ENCODE measurements at places on chromosomes 7 and 10.

GRCh38 chr7:69738396-69738951, 140.2 kb downstream of the AUTS2 start:
- peak overlapping the region; percentile 58 for H3K27ac ChIP-seq
- H3K27me3 ChIP-seq, result no peaks in the 10 kb centered on the region
- H3K4me1 ChIP-seq, result peaks cover 36% of the 10 kb centered on the region
- no peaks in the 10 kb centered on the region for H3K36me3 ChIP-seq

DNA sequence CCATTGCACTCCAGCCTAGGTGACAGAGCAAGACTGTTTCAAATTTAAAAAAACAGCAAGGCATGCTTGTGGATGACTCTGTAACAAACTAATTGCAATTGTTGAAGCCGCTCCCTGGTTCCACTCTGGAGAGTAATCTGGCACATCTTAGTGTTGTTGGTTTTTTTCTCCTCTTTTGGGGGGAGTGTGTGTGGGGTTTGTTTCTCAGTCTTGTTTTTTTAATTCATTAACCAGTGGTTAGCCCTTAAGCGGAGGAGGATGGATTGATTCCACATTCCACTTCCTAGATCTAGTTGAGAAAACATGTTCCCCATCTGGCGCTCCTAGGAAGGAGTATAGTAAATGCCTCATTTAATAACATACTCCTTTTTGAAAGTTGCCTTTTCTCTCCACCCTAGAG, 8.6 kb upstream of the ZNF713 start:
- no peak overlapping the region for H3K4me3 ChIP-seq
- no peak overlapping the region for H3K27ac ChIP-seq
- no peaks in the 10 kb centered on the region for H3K36me3 ChIP-seq
- no peaks in the 10 kb centered on the region for H3K4me1 ChIP-seq
- no peaks in the 10 kb centered on the region for H3K27me3 ChIP-seq
- DNase-seq, result no peak

DNA sequence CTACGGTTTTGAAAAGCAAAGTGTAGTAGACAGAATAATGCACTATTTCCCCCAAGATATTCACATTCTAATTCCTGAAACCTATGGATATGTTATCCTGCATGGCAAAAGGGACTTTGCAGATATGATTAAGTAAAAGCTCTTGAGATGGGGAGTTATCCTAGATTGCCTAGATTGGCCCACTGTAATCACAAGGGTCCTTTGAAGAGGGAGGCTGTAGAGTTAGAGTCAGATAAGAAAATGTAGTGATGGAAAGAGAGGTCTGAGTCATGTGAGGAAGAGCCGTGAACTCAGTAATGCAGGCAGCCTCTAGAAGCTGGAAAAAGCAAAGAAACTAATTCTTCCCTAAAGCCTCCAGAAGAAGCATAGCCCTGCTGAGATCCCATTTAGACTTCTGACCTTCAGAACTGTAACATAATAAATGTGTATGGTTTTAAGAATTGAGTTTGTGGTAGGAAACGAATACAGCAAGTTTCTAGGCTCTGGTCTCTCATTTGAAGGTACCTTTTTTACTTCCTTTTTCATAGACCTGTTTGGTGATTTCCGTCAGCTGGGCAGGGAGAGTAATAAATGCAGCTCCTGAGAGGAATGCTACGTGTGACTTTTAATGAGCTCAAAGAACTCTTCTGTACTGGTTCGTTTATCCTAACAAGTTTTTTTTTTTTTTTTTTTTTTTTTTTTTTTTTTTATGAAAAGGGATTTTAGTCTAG, 41.9 kb upstream of the NXPH1 start:
- no peak overlapping the region for H3K27ac ChIP-seq
- H3K4me3 ChIP-seq, result no peak overlapping the region
- no peak for DNase-seq
- H3K27me3 ChIP-seq, result no peaks in the 10 kb centered on the region
- no peaks in the 10 kb centered on the region for H3K4me1 ChIP-seq

- H3K4me3 ChIP-seq, result peak within 1 kb of the TSS; percentile 51
- no peaks in the 10 kb centered on the region for H3K4me1 ChIP-seq
- H3K27ac ChIP-seq, result no peak within 1 kb of the TSS
Observed at GRCh38 chr7:128937647-128938543, at the start of gene IRF5. TSS of gene IRF5 (plus strand) at chr7:128937927. CDS start at chr7:128942082, 4,155 bp downstream.

DNA sequence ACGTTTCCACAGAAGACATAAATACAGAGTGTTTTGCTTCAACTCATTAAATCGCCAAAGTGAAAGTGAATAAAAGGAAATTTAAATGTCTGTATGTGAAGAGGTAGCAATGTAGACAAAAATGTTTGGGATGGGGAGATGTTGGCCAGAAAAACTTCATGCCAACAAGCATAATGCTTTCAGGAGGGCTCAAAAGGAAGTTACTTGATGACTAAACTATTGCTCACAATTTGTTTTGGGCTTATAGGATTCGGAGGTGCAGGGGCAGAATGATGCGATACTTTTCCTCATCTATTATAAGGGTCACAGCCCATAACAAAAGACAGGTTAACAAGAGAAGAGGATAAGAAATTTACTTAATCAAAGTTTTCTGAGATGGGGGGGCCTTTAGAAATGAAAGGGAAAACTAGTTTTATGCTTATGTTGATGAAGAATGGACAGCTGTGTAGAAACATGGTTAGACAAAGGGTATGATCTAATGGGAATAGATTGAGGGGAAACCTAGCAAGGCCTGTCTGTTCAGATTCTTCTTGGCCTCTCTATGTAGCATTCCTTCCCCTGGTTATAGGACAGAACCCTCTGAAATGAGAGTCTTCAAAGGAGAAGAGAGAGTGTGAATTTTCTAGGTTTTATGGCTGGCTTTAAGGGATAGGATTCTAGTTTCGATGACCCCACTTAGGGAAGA, 898.6 kb downstream of the LRMDA start:
- H3K27ac ChIP-seq, result peak overlapping the region; percentile 16
- no peaks in the 10 kb centered on the region for H3K36me3 ChIP-seq
- no peaks in the 10 kb centered on the region for H3K27me3 ChIP-seq
- H3K4me1 ChIP-seq, result no peaks in the 10 kb centered on the region
- DNase-seq, result no peak

DNA sequence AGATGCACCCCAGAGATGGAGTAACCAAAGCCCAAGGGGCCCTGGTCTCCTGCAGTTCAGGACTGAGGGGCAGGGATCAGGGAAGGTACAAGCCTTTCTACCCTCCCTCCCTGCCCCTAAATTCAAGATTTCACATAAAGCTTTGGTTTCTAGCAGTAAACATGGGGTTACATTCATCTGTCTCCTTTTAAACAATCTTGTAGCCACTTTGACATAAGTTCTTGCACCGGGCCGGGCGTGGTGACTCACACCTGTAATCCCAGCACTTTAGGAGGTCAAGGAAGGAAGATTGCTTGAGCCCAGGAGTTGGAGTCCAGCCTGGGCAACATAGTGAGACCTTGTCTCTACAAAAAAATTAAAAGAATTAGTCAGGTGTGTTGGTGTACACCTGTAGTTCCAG, 4.0 kb upstream of the ACTR3C start:
- H3K36me3 ChIP-seq, result no peaks in the 10 kb centered on the region
- no peaks in the 10 kb centered on the region for H3K27me3 ChIP-seq
- no peak for DNase-seq
- H3K4me1 ChIP-seq, result peaks cover 29% of the 10 kb centered on the region
- H3K4me3 ChIP-seq, result no peak overlapping the region

DNA sequence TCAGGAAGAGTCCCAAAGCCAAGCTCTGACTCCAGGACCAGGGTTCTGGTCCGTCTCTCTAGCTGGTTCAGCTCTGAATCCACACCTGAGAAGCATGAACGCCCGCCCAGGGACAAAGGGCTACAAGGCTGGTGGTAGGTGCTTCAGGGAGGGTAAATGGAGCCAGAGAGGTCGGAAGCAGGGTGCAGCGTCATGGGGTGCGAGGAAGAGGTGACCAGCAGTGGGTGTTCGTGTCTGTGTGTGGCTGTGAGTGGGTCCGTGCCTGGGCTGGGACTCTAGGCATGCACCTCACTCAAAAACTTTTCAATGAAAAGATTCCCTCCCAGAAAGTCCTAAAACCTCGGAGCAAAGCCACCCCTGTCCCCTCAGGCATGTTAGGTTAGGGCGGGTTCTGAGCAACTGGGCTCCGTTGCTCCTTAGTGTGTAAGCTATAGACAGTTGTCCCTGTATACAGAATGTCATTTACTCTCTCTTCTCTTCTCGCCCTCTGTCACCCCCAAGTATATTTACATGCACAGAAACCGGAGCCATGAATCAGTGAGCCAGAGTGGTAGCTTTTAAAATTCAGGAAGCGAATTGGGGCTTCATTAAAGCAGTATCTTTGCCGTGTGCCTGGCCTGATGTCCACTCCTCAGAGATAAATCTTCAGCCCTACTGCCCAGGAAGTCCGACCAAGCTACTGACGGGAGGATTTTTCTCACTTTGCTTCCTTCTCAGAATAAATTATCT, 12.3 kb upstream of the GATA3 start:
- H3K27me3 ChIP-seq, result no peaks in the 10 kb centered on the region
- no peak overlapping the region for H3K4me3 ChIP-seq
- no peak for DNase-seq
- no peak overlapping the region for H3K27ac ChIP-seq
- H3K4me1 ChIP-seq, result 0 out of 2 replicates have a peak, but pooled peaks cover 2% of the 10 kb centered on the region

- DNase-seq, result peak; percentile 51
- H3K36me3 ChIP-seq, result no peaks in the 10 kb centered on the region
- peak overlapping the region; percentile 17 for H3K4me3 ChIP-seq
- no peaks in the 10 kb centered on the region for H3K27me3 ChIP-seq
- H3K4me1 ChIP-seq, result no peaks in the 10 kb centered on the region
- H3K27ac ChIP-seq, result no peak overlapping the region
Observed at GRCh38 chr10:43304687-43305333, 37.9 kb upstream of the RASGEF1A start.

DNA sequence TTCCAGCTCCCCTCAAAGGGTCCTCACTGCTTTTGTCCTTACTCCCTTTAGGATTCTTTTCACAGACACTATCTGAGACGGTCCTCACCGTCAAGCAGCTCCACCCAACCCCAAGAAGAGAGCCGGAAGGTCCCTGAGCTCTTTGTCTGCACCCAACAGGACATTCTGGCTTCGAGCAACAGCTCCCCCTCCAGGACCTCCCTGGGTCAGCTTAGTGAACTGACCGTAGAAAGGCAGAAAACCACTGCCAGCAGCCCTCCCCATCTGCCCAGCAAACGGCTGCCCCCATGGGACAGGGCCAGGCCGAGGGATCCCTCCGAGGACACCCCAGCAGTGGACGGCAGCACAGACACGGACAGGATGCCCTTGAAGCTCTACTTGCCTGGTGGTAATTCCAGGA, 19.9 kb downstream of the MINDY4 start:
- no peak overlapping the region for H3K27ac ChIP-seq
- peaks cover 7% of the 10 kb centered on the region for H3K27me3 ChIP-seq

GRCh38 chr7:33487998-33488682, 358.8 kb downstream of the BBS9 start:
- no peak overlapping the region for H3K27ac ChIP-seq
- H3K27me3 ChIP-seq, result no peaks in the 10 kb centered on the region
- H3K4me1 ChIP-seq, result no peaks in the 10 kb centered on the region
- DNase-seq, result no peak
- no peak overlapping the region for H3K4me3 ChIP-seq

GRCh38 chr7:1900847-1901246, 230.8 kb downstream of the ELFN1 start:
- H3K27ac ChIP-seq, result no peak overlapping the region
- no peaks in the 10 kb centered on the region for H3K36me3 ChIP-seq
- no peaks in the 10 kb centered on the region for H3K4me1 ChIP-seq
- H3K27me3 ChIP-seq, result no peaks in the 10 kb centered on the region
- no peak overlapping the region for H3K4me3 ChIP-seq

DNA sequence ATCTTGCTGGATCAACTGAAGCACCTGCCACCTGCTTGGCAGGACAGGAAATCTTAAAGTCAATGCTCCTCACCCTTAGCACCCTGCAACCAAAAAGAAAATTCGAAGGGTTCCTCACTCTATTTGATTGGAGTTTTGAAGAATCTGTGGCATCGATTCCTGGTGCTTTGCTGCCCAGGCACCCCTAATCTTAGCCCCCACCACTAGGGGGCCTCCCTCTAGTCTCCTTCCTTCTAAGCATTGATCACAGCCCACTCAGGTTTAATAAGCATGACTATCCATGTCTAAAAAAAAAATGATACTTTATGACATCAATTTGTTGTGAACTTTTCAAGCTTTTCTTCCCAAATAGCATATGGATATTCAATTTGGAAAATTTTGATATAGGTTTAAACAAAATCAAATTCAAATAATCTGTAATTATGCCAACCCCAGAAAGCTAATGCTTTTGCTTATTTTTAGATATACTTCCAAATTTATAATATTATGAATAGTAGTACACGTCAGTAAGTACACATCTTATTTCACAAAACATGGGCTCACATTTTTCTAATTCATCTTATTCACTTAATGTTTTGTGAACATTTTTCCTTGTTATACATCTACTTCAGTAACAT, 45.3 kb downstream of the NRG3 start:
- H3K27me3 ChIP-seq, result no peaks in the 10 kb centered on the region
- H3K27ac ChIP-seq, result no peak overlapping the region
- H3K4me1 ChIP-seq, result no peaks in the 10 kb centered on the region
- DNase-seq, result peak; percentile 29

GRCh38 chr7:12831024-12831423, 143.6 kb downstream of the ARL4A start:
- H3K36me3 ChIP-seq, result no peaks in the 10 kb centered on the region
- no peak overlapping the region for H3K27ac ChIP-seq
- H3K27me3 ChIP-seq, result no peaks in the 10 kb centered on the region

- H3K4me1 ChIP-seq, result no peaks in the 10 kb centered on the region
- DNase-seq, result no peak
- no peak overlapping the region for H3K4me3 ChIP-seq
- no peaks in the 10 kb centered on the region for H3K27me3 ChIP-seq
- H3K36me3 ChIP-seq, result no peaks in the 10 kb centered on the region
- H3K27ac ChIP-seq, result no peak overlapping the region
Observed at GRCh38 chr7:9891056-9891455, 1082.6 kb upstream of the PHF14 start.

DNA sequence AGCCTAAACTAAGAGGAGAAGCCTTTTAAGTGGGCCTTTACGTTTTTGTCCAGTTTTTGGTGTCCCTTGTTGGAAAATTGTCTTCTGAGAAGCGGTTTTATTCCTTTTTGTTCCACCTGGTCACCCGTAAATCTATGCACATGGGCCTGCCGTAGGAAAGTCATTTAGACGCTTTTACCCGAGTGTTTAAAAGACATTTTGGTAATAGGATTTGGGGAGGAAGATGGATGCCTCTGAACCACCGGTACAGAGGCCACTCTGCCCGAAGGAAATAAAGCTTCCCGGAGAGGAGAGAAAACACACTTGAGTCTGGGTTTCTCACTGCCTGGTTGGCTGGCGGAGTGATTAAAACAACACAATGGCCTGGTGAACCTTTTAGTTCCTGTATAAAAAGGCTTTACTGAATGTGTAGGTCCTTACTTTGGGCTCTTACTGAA, 760 bp downstream of the THNSL1 start:
- no peaks in the 10 kb centered on the region for H3K27me3 ChIP-seq
- peak overlapping the region; percentile 67 for H3K4me3 ChIP-seq
- H3K27ac ChIP-seq, result peak overlapping the region; percentile 78
- H3K36me3 ChIP-seq, result no peaks in the 10 kb centered on the region
- H3K4me1 ChIP-seq, result peaks cover 3% of the 10 kb centered on the region
